Heart left ventricle (tissue), 16 donors: ENCODE measurements at places on chromosomes 3 and 15.

DNA sequence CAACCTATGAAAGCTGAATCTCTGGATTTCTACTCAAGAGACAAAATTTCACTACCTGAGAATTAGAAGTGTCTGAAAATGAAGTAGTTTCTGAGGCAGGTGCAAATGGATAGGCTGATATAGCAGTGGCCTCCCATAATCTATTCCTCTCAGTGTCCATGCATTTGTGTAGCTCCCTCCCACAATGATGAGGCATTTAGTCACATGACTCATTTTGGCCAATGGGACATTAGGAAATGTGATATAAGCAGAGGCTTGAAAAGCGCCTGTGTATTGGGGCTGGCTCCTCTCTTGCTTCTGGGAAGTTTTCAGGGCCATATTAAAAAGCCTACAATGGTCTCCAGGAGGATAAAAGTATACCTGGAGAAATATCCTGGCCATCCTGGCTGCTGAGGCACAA, 79.7 kb upstream of the MRPL3 start:
- DNase-seq, result no peak

DNA sequence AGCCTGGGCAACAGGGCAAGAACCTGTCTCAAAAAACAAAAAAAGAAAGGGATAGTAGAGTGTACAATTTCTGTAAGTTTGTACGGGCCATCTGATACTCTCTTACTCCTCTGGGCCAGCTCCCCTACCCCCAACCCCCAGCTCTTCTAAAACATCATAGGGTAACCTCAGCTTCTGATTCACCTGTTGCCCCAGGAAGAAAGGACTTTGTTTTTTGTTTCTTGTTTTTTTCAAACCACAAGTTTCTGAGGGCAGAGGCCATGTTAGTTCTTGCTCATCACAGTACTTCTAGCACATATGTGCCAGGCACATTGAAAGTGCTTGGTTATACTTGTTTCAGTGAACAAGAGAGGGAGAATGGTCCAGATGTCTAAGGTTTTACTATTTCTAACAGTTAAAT, 20.2 kb downstream of the ATOSA start:
- no peak for DNase-seq

DNA sequence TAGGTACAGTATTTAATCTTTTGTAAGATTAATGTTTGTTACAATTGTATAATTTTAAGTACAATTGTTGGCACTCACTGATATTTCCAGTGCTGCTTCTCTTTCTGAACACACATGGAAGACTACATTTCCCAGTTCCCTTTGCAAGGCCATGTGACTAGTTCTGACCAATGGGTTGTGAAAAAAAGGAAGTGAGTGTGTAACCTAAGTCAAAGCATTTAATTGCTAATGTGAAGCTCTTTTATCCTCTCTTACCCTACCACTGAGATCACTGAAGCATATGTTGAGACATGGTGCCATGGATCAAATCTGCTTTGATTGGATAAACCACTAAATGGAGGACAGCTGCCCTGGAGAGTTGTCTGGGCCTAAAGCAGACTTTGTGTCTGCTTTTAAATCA, 83.9 kb upstream of the PLXND1 start:
- no peak for DNase-seq

DNA sequence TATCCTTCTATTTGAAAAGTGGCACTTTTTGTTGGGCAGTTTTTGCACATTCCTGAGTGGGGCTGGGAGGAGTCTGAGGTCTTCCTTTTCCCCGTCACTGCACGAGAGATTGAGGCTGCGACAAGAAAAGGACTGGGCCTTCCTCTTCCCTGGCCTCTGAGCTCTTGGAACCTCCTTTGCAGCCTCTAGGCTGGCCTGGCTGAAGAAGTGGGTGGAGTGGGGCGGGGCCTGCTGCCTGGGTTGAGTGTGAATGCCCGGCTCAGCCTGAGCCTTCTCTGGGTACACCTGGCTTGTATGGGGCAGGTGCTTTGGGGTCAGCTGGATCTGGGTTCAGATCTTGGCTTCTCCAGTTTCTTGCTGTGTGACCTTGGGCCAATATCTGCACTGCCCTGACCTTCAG, 43.1 kb downstream of the PLXNA1 start:
- DNase-seq, result no peak

DNA sequence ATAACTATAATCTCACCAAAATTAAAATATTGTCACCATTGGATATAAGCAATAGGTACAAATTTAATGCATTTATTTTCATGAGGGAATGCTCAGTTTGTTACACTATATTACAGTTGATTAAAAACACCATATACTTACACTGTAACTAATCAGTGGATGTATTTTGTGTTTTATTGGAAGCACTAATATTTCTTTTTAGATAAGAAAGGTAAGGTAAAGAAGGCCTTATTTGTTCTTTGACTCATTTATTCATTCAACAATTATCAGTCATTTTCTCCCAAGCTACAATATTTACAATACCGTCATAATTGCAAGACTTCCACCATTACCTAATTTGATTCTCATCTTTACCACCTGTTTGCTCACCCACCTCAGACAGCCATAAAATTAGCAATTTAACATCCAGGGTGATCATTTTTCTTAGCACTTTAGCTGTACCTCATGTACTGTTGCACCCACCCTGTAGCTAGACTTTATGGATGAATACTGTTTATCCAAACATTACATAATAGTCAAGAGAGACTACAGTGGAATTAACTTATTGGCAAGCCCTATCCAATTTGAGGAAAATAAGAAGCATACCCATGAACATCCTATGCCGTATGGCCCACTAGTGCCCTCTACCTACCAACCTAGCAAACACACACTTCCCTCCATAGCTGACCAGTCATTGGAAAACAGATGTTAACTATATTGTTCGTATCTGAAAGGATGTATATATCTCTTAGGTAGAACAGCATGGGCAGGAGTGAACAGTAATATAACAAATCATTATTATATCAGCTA, 229.6 kb downstream of the BBX start:
- DNase-seq, result no peak

- DNase-seq, result no peak
These were observed 205.9 kb upstream of the LINGO1 start for GRCh38 chr15:77838595-77838994.
